ENCODE measurements at places on chromosomes 4 and X.

DNA sequence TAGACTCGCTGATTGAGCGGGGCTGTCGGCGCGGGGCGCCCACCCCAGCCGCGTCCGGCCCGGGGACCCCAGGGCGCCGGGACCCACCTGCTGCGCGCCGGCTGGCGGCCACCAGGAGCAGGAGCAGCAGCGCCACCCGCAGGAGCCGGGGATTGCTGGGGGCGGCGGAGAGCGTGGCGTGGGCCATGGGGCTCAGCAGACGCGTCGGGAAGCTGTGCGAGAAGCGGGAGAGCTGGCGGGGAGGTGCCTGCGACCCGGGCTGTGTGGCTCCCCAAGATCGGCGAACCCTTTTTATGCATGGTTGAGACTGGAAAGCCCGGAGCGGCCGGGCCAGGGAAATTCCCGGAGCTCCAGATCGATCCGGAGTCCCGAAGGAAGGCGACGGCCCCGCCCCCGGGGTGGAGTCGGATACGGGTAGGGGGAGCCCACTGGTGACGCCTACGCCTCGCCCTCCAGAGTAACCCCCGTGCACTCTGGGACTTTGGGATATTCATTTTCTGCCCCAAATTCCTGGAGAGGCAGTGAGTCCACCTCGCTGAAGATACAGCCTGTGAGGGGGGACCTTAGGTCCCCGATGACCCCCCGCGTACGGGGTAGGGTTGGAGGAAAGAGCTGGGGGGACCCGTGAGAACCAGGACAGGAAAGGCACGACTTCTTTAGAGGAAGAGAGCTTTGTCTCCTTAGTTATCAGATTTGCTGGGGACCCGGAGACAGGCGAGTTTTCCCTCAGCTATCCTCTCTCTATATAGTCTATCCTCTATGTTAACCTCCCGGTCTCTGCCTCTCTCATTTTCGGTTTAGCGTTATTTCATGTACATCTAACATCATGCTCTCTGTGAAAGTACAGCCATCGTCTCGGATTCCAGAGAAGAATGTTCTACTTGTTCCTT lies at the start of gene CXCL3:
CXCL3 (minus strand) TSS at position 265 of the 890 bp plus-strand sequence; CDS start at position 187, 78 bp downstream.
- no peak for DNase-seq

- DNase-seq = no peak
Observed at GRCh38 chr4:147118528-147118927, 172.9 kb upstream of the TTC29 start.

- DNase-seq = no peak
Observed at GRCh38 chr4:54731552-54731951, 73.8 kb downstream of the KIT start.

DNA sequence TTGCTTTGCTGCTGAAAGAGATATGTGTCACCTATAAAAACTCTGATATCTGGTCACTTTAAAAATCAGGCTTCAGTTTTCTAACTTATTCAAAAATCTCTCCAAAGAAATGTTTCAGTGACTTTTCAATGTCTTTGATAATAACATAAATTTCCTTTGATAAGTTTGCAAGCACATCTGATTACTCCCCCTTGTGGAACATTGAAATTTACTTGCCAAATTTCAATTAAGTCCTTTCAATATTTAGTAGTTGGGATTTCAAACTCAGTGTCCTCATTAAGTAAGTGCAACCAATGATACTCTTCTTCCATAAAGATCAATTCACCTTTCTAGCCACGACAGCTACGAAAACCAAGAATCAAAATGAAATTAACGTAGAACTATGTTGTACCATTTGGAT lies 151.3 kb upstream of the FAM47C start:
- no peak for DNase-seq

DNA sequence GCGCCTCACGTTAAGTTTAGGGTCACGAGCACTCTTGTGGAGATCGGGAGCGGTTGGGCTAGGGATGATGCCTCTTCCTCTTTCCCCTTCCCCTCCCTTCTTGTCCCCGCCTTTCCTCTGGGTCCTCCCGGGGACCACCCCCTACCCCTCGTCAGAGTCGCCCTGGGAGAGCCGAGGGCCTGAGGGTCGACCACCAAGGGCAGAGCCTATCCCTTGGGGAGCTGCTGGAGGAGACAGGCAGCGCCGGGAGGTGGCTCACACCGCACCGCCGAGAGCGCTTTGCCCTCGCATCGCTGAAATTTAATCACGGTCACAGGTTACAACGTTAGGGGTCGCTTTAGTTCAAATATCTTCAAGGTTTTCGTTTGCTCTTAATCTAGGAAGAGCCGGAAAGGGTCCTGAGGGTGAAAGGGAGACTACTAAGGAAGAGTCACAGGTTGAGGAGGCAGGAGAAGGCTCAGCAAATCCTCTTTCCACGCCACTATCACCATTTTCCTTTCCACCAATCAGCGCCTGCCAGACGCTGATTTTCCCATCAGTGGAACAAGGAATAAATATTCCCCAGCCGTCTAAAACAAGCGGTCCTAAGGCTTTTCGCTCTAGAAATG lies 528 bp upstream of the SNCA start:
- no peak for DNase-seq

DNA sequence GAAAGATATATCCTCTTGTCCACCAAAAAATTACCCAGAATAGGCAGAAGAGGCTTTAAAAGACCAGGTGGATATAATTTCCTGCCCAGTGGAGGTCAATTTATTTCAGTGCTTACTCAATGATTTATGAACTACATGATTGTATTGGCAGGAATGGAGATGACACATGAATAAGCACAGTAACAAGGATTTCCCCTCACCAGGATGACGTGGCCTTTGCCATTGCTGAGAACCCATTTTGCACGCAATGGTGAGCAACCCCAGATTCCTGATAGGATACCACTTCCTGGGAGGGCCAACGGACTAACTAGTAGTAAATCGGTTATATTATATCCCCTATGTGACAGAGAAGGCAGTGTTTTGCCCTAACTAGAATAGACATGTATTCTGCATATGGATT lies 11.6 kb upstream of the TTC29 start:
- no peak for DNase-seq

DNA sequence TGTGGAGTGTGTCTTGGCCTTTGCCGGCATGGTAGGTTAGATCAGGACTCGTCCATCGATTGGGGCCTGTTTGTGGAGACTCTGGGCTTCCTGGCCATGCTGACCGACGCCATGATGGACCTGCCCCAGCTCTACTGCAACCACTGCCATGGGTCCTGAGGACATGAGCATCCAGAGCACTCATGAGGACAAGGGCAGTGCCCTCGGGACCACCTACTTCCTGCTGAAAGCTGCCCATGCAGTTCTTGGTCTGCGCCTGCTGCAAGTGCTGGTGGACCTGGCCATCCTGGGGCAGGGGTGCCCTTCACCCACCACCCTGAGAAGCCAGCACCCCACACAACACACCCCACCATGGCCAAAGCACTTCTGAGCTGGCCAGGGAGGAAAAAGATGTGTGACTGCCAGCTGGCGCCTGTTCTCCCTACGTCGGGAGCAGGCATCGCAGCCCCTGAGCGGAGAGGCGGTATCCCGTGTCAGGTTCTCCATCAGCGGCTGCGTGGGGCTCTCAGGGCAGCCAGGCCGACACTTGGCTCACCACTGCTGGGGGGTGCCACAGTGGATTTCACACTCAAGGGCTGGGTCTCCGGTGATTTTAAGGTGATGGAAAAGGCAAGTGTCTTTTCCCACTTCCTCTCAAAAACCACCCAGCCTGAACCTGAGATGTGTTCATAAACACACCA lies 106.4 kb downstream of the SCD5 start:
- DNase-seq = no peak

DNA sequence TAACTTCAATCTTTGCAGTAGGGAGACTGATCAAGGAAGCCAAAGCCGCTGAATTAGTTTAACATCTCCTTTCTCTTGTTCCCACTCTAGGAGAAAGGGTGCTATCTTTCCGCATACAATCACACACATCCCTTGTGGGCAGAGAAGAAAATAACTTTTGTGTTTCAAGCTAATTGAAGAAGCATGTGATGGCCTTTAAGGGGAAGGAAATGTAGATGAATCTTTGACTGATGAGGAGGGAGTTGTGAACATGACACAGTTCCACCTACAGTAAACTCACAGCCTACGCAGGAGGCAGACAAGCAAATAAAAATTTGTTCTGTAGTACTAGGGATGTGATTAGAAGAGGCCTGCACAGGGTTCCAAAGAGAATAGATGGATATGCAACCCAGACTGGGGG lies 14.7 kb upstream of the SPATA4 start:
- no peak for DNase-seq

DNA sequence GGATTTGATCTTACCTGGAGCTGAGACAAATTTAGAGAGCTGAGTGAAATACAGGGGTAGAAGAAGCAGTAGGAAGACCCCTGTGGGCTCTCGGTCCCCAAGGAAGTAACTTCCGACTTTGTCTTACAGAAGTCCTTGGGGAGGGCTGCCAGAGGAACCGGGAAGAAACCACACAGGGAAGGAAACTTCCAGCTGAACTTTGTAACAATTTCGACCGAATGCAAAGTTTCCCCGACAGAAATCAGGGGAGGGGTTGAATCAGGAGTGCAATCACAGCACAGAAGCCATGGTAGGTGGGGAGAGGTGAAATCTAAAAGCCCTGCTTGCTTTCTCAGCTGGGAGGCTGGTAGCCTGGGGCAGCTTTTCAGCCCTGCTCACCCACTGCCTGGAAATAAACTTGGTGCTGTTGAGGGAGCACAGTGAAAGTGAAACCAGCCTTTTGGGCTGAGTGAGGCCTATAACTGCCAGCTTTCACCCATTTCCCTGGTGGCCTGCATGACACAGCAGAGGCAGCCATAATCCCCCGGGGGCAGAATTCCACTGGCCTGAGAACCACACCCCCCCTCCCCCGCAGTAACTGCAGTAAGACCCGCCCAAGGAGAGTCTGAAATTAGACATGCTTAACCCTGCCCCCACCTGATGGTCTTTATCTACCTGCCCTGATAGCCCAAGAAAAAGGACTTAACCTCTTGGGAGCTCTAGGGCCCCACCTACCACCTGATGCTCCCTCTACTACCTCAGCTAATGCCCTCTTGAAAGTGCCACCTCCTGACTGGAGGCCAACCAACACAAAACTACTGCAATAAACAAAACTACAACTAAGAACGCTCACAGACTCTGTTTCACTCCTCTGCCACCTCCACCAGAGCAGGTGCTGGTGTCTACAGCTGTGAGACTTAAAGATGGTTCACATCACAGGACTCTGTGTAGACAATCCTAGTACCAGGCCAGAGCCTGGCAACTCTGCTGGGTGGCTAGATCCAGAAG lies 248.2 kb downstream of the PARM1 start:
- DNase-seq = no peak

DNA sequence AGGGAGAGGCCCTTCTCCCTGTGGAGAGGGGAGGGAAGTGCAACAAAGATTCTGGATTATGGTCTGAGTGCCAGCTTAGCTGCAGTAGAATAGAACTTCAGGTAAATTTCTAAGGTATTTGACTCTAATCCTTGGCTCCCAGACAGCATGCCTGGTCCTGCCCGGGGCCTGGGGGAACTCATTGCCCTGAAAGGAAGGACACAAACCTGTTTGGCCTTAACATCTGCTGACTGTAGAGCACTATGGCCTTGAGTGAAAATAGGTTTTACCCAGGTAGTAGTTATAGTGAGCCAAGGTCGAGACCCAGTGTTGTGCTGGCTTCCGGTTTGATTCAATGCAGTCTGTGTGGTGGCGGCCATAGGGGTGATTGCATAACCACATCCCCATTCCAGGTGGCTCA lies 64.4 kb downstream of the RPS6KA6 start:
- DNase-seq = no peak

- no peak for DNase-seq
Observed at GRCh38 chr4:19380600-19380999, 871.1 kb upstream of the SLIT2 start.

DNA sequence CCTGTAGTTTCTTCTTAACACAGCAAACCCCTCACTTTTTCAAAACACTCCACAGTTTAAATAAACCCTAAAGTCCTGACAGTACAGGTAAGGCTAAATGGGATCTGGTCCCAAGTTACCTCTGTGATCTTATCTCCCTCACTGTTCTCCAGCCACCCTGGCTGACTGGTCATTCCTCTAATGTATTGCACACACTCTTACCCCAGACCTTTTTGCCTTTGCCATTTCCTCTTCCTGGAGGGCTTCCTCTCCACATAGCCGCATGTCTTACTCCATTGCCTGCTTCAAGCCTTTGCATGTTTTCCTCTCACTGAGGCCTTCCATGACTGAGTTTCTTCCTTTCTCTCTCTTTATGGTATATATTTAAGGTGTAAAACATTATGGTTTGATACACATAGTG lies 19.5 kb upstream of the ANXA3 start:
- no peak for DNase-seq

DNA sequence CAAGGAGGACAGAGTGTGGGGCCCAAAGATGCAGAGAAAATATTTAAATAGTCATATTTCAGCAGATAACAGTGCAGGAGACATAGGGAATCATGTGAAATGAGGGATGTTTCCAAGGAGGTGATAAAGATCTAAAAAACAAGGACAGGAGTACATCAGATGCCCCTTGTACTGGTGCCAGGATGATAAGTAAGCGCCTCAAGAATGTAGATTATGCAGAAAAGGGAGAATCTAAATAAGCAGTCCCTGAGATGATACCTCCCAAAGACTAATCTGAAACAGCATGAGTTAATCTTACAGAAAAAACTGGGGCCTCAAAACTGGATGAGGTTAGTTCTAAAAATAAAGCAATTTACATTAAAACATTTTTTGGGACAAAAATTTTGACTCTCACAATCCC lies 136.1 kb upstream of the WDFY3 start:
- DNase-seq = no peak

DNA sequence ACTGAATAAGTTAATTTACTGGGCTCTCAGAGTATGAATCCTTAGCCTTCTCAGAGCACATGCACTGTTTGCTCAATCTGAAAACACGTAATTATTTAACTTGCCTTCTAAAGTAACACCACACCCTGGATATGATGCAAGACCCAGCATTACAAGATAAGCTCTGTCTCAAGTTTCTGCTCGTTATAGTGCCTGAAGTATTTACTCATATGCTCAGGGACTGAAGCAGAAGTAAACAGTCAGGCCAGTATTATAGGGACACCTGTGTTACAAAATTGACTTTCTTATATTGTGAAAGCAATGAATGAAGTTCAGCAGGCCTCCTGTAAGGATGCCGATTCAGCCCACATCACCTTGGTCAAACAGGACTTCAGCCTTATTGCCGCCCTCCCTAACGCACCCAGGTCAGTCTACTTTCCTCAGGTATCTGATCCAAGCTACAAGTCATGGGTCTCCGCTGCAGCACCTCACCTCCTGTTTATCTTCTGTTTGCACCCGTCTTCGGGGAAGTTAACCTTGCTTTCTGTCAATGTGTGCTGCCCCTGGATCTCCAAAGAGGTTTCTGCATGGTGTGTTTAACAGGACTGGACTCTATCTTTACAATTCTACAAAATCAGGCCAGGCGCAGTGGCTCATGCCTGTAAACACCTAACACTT lies 42.8 kb upstream of the KLF3 start:
- DNase-seq = no peak

DNA sequence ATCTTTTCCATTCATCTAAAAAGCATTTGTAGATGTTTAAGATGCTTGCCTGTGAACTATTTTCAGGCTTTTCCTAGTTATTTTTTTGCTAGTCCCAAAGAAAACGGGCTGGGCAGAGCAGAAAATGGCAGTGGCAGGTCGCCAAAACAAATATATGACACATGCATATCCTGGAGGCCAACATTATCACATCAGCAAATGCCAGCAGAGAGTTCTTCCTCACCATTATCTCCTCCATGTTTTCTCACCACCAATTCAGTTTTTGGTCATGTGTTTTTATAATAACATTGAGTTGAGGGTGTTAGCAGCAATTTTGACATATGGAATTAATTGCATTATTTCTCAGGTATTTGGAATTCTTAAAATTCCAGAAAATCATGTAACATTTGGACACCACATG lies 97.9 kb upstream of the EOLA2 start:
- DNase-seq = no peak

GRCh38 chr4:7973545-7973981 lies 33.9 kb upstream of the AFAP1 start:
- DNase-seq = no peak
